Stimulated activated CD8-positive, alpha-beta memory T cell treated with anti-CD3 and anti-CD28 coated beads, Interleukin-7, amount 100 ng/mL, for 1 hour (primary cell): ENCODE measurements at places on chromosomes 3 and 15.

GRCh38 chr15:63082366-63082765, 39.3 kb upstream of the LACTB start:
- DNase-seq = no peak

DNA sequence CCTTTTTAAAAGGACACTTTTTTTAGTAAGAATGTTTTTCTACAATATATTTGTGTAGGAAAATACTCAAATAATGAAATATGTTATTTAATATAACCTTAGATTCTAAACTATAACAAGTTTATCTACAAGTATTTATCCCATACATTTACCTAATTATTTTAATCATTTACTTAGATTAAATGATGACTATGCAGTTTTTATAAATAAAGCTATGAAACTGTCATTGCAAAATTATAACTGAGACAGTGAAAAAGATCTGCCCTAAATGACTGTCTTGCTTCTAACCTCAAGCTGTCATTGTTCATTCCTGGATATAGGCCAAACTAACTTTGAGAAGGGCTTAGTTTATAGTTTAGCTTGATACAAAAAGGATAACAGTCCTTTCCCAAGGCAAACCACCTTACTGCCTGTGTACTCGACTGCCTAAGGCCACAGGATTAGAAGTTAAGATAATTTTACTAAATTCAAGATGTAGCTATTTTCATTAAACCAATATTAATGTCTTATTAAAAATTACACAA, 84.1 kb downstream of the GLDN start:
- DNase-seq = no peak

GRCh38 chr3:132486099-132486498, 68.8 kb downstream of the DNAJC13 start:
- no peak for DNase-seq

- DNase-seq = no peak
Measured at GRCh38 chr3:58560771-58561311, 16.4 kb downstream of the FAM107A start.

DNA sequence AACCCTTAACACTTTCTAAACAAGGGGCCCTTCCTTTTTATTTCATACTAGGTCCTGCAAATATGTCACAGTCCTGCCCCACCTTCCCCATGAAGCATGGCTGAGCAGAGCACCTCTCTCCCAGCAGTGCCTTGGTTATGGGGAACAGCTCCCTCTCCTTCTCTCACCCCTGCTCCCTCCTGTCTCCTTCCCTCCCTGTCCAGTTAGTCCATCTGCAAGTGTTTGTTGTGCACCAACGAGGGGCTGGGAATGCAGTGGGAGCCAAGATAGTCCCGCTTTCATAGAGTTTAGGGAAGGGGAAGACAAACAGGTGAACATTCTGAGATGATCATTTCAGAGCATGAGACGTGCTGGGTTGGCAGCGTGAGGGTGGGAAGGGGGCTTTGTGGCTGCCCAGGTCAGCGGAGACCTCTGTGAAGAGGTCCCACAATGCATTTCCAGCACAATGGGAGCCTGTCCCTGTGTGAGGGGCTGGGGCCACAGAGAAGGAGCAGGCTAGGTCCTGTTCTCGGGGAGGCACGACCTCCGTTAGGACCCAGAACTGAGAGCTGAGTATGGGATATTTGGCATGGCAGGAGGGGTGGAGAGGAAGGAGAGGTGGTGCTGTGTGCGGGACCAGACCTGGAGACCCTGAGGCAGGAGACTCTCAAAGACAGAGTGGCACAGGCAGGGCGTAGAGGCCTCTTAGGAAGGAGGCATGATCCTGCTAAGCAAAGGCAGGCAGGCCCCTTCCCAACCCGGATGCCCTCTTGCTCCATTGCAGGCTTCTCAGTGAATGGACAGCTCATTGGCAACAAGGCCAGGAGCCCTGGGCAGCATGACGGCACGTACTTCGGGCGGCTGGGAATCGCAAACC, 5.5 kb upstream of the ITIH3 start:
- DNase-seq = no peak

DNA sequence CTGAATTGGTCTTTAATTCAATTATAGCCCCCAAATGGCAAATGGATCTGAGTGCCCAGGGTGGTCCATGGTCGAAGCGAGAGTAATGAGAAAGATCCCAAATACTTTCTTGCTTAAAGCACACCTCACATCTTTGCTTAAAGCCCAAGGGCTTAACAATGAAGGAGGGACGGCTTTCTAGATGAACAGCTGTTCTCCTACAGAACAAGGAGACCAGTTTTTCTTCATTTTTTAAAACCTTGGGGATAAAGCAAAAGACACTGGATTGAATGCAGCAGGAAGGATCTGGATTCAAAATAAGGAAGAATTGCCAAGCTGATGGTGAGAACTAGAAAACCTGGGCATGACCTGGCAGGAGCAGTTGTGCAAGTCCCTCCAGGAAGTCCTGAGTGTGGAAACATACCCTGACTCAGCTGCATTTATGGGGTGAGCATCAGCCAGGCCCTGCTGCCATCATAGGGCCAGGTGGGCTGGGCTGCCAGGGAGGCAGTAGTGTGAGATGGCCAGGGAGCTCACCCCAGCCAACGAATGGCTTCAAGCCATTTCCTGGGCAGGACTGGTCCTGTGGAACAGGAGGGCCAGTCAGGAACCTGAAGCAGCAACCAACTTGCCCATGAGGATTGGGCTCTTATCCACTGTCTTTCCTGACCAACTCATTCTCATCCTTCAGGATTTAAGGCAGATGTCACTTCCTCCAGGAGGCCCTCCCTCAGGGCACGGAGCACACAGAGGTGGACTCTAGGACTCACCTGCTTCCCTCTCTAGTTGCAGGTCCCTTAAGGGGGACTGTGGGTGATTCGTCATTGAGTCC, 18.4 kb upstream of the RHCG start:
- DNase-seq = no peak

DNA sequence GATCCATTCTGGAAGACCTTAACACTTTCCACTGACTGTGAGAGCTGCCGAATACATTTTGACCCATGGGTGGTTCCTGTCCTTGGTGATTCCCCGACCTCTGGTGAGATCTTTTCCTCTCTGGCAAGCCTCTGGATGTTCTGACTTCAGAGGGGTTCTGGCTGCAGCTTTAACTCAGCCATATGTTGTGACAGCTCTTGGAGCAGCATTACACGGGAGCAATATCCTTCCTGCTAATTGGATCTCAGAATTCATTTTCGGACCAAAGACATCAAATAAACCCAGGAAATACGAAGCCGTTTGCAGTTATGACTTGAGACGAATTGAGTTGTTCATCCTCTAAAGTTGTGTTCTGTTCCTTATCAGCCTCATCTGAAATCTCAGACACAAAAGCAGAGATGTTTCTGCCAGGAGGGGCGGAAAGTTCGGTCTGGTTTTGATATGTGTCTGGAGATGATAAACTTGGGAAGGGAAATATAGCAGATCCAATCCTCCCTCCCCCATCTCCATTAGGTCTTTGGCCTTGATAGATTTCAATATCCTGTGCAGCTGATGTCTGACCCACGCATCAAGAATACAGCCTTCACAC, 10.0 kb downstream of the TMEM158 start:
- no peak for DNase-seq

GRCh38 chr3:42546691-42547213, 35.0 kb downstream of the SEC22C start:
- DNase-seq = no peak

DNA sequence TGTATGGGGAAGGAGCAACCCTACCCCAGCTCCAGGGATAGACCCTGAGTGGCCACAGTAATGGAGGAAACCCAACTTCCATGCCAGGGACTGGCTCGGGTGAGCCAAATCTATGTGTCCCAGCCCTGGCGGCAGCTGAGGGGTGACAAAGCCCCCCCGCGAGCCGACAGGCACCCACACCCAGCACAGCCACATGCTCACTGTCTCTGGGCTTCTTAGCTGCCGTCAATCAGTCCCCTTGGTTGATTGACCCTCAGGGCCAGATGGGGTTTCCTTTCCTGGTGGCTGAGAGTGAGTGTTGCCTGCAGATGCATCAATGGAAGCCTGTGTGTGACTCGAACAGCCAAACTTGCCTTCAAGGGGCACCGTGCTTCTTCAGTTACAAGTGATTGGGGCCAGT, 2.1 kb upstream of the OCA2 start:
- DNase-seq = no peak

- no peak for DNase-seq
Measured at GRCh38 chr15:88209111-88209510, 47.4 kb downstream of the NTRK3 start.

GRCh38 chr15:45338417-45338816, 39.9 kb downstream of the GATM start:
- DNase-seq = no peak

DNA sequence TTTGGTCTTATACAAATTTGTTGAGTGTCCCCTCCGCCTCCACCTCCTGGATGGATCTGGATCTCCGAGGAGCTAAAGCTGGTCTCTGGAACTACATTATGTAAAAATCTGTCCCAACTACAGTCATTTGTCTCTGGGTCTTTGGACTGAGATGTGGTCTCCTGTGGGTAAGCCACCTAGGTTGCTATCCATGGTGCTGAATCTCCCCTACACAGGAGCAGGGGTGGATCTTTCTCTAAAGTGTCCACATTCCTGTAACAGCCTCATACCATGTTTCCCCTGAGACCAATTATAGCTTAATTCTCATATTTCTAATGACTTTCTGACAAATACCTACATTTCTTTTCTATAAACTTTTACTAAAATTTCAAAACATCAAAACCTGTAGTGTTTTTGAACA, 625.8 kb downstream of the TAFA4 start:
- DNase-seq = no peak

- DNase-seq = no peak
Measured at GRCh38 chr15:47987908-47988532, 132.8 kb upstream of the SLC24A5 start.

DNA sequence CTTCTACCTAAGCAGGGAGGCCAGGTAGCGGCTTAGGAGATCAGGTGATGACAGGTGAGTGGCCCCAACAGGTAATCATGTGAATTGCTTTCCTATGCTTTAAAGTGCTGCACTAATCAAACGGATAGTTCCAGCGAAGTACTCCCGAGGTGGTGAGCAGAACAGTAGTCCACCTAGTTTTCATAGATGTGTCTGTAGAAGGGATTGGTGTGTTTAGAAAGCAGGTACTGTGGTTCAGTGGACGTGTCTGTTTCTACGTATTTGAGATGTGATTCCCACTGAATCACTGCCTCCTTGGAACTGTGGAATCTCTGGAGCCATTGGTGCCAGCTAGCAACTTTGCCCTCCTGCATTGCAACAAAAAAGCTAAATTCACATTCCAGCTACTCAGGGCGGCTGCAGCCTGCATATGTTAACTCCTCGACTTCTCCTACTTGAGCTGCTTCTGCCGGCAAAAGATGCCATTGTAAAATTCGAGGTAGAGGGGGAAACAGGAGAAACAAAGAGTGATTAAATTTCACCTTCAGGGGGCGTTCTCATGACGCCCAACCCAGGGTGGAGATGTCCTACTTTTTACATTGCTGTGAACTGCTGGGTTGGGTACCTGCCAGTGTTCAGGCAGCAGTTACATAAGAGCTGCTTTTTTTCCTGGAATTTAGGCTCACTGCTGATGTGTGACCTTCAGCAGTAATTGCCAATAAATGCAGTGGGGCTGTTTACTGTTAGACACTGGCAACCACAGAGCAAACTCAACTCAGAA, 227.3 kb downstream of the ITPR1 start:
- no peak for DNase-seq

DNA sequence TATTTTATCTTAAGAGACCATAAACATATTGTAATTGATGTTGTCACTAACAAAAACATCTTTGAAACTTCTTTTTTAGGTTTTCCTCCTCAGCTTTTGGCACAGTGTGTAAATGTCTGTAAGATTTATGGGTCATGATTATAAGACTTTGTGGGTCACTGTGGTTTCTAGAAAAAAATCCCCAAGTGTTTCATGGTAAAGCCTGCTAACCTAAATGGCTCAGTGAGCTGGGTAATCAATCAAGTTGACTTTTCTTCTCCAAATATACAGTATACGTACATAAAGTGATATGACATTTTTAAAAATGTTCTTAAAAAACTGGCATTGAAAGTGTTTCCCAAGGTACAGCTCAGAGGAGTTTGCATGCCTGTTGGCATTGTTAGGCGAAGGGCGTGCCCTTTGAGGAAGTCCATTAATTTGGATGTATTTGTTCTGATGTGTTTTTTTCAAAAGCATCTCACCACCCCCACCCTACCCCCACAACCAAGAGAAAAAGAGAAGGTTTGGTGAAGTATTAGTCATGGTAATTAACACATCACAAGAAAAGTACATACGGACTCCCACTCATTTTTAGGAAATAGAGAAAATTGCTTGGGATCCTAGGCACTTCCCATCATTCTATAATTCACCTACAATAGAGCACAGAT, 385.4 kb upstream of the LRRC3B start:
- no peak for DNase-seq

- DNase-seq = no peak
Measured at GRCh38 chr3:23325466-23326065, 122.4 kb downstream of the UBE2E2 start.

DNA sequence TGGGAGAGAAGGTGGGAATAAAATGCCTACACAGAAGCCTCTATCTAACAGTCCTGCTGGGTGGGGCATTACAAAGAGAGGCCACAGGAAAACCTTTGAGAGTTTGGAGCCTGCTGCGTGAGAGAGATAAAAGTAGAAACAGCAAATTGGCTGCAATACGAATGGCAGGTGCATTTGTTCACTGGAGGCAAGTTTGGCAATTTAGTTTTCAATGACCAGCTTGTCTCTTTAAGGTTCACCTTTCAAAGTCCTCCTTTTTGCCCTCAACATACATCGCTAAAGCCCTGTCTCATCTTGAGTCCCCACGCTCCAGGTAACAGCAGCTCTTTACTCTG, 405.7 kb downstream of the LSAMP start:
- DNase-seq = no peak

DNA sequence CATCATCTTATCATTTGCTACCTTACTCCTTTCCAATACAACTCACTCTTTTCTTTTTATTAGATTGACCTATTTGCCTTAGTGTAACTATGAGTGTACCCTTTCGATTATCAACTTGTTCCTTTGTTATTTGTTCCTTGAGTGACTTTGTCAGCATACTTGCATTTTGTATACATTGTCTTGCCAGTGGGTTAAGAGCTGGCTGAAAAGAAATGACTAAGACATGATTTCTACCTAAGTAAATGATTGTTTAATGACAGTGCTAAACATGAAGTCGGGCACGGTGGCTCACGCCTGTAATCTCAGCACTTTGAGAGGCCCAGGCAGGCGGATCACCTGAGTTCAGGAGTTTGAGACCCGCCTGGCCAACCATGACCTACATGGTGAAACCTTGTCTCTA, 1042.3 kb downstream of the TBL1XR1 start:
- DNase-seq = no peak

DNA sequence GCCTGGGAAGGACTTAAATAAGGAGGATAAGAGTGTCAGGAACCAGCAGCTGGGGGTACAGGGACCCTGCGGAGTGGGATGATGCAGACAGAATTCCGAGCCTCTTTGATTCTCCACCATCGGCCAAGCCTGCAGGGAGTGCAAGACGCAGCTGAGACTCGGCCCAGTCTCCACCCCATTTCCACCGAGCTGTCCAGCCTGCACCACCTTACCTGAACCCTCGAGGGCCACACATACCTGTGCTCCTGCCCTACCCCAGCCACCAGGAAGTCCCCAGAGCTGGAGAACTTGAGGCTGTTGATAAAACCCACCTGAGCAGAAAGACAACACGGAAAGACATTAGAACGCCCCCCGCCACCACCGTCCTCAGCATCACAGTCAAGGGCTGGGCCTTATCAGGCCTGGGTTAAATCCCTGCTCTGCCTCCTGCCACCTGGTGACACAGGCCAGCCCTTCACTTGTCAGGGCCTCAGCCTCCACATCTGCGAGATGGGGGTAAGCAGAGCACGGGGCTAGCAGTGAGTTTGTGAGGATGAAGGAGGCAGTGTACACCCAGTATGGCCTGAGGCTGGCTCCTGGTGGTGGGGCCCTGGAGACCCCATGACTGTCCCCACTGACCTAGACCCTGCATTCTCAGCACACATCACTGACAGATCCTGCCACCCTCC, 8.1 kb downstream of the RRP9 start:
- DNase-seq = no peak
